ENCODE measurements at places on chromosomes 16 and 17.
A peak's percentile ranks its signal among the peaks of the same experiment; 100 is the strongest.

- DNase-seq: no peak
Observed at GRCh38 chr16:404971-405486, 3.3 kb downstream of the DECR2 start.

DNA sequence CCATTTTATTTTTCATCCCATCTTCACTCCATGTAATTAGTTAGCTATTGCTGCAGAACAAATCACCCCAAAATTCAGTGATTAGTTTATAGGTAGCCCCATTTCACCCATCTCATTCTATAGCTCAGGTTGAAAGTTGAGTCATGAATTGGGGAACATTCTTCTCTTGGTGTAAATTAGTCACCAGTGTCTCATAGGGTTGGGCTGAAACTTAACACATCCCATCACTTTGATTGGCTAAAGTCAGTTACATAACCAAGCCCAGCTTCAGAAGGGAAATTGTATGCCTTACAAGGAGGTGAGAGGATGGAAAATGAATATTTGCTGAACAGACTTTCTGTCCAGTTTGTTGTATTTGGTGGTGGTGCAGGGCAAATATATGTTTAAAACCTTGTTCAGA lies 477.5 kb downstream of the WWOX start:
- peak; percentile 6 for DNase-seq

GRCh38 chr17:4387137-4387536 lies 20.7 kb upstream of the UBE2G1 start:
- no peak for DNase-seq

DNA sequence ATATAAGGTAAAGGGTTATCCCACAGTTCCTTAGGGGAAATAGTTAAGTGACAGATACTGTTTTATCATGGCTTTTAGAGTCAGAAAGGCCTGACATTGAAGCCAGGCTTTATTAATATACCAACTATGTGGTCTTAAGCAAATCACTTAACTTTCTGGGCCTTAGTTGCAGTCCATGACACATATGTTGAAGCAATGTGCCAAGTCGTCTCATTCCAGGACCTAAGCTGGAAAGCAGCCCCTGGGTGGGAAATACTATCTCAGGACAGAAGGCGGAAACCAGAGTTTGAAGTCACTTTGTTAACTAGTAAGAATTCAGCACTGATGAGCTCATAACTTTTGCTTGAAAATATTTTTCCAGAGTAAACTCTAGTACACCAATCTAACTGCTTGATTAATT lies 80.0 kb downstream of the USP32 start:
- peak; percentile 9 for DNase-seq

GRCh38 chr17:38540514-38541045 lies 65.2 kb downstream of the SRCIN1 start:
- DNase-seq: no peak

GRCh38 chr17:9576521-9577372 lies at the start of gene CFAP52:
Gene CFAP52, plus strand, starts transcription at chr17:9576642. Its CDS starts 54 bp downstream, at chr17:9576696.
- peak; percentile 59 for DNase-seq

DNA sequence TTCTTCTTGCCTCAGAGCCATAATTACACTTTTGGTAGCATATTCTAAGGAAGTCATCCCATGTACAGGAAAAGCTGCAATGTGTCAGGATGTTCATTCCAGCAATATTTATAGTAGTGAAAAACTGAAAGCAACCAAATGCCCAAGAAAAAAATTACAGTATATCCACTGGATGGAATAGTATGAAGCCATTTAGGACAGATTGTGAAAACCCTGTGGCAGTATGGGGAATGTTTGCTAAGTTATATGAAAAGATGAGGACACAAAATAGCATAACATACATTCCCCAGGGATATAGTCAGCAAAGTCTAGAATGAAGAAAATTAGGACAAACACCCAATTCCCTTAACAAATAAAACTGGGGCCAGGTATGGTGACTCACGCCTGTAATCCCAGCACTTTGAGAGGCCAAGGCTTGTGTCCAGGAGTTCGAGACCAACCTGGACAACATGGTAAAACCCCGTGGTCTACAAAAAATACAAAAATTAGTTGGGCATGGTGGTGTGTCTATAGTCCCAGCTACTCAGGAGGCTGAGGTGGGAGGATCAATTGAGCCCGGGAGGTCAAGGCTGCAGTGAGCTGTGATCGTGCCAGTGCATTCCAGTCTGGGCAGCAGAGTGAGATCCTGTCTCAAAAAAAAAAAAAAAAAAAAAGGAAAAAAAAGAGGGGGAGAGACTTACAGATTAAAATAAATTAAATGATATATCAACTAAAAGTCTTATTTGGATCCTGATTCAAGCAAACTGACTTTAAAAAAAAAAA lies 2.3 kb downstream of the LRRC3C start:
- no peak for DNase-seq

DNA sequence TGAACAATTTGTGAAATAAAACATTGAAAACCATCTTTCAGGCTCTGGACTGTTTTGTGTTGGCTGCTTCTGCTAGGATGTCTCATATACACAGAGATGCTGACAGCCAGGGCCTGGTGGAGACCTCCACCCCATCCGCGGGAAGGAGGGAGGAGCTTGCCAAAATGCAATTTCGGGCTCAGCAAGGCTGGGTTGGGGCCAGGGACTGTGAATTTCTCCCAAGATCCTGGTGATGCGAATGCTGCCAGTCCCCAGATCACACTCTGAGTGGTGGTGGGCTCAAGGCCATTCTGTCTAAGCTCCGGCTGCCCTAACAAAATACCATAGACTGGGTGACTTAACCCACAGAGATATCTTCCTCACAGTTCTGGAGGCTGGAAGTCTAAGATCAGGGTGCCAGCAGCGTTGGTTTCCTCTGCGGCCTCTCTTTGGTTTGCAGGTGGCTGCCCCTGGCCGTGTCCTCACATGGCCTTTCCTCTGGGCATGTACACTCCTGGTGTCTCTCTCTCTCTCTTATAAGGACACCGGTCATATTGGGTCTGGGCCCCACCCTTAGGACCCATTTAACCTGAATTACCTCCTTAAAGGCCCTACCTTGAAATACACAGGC lies 89.8 kb downstream of the CRISPLD2 start:
- DNase-seq: no peak

- DNase-seq: no peak
Observed at GRCh38 chr16:82396509-82396908, 226.5 kb upstream of the MPHOSPH6 start.

- DNase-seq: peak; percentile 83
Observed at GRCh38 chr17:17511881-17512858, 16.0 kb upstream of the RASD1 start.

DNA sequence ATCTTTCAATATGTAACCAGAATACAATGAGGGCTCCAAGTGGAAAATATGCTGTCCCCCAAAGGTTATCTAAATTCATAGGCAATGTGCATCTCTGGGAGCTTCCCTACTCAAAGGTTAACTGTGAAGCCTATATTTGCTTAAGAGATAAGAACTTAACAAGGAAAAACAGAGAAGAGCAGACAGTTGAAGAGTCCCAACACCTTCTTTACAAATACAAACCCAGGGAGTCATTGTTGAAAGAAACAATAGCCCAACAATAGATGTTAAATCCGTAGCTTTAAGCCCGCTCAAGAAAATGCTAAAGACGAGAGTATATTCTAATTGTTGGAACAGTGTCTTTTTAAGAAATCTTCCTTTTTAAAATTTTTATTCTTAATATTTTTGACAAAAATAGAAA lies 87.8 kb downstream of the CDH8 start:
- DNase-seq: no peak

DNA sequence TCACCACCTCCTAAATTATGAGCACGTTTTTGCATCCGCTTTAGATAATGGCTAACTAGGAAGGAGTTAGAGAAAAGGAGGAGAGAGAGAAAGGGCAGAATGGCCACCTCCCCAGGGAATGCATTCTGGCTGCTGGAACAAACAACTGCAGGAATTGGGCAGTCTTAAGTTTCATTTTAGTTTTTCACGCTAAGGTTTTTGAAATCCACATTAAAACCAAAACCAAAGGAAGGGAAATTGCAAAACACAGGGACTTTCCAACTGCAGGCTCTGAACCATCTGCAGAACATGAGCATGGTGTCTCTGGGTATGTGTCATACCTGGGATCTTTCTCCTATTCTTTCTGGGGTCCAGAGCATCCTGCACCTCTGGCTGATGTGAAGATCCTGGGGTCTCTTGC lies 12.1 kb upstream of the CCL8 start:
- DNase-seq: peak; percentile 53

GRCh38 chr17:901964-902363 lies 77.6 kb downstream of the NXN start:
- no peak for DNase-seq

DNA sequence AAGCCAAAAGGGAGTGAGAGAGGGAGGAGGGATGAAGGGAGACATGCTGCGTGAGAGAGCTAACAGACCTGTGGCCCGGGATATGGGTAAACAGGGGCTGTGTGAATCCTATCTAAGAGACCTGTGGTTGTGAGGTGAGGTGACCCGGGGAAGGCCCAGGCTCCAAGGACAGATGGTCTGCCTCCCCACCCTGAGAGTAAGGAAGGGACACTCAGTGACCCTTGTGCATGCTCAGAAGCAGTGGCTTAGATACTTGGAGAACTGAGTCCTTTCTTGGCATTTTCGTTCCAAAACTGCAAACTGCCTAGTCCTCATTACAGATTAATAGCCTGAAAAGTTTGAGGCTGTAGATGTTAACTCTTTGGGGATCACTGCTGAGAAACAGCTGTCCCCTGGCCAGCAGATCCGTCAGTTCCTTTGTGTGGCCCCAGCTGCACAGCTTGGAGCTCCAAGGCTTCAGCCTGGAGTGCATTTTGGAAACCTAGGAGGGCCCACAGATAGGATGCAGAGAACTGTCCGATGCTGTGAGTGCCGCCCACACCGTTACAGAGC lies 121.6 kb downstream of the SMG6 start:
- no peak for DNase-seq

GRCh38 chr17:11023639-11024479 lies 186.0 kb upstream of the PIRT start:
- DNase-seq: no peak

DNA sequence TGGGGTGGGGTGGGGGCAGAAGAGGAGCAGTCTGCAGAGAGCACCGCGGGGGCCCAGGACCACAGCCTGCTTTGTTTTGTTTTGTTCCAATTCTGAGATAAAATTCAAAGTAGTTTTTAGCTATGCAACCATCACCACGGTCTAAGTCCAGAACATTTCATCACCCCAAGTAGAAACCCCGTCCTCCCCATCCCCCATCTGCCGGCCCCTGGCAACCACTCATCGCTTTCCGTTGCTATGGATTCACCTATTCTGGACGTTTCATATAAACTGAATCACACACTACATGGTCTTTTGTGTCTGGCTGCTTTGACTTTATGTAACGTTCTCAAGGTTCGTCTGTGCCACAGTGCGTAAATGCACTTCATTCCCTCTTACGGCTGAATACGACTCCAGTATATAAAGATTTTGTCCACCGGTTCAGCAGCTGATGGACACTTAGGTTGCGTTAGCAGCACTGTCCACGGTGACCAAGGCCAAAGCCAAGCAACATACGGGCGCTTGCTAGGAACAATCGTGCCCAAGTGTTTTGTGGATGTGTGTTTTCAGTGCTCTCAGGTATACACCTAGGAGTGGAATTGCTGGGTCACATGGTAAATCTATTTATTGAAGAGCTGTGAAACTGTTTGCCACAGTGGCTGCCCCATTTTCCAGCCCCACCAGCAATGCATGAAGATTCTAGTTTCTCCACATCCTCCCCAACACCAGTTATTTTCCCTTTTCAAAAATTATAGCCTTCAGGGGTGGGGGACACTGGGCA lies 27.7 kb upstream of the RASD1 start:
- DNase-seq: no peak

- no peak for DNase-seq
Observed at GRCh38 chr16:65884018-65884417, 482.5 kb upstream of the CDH5 start.

DNA sequence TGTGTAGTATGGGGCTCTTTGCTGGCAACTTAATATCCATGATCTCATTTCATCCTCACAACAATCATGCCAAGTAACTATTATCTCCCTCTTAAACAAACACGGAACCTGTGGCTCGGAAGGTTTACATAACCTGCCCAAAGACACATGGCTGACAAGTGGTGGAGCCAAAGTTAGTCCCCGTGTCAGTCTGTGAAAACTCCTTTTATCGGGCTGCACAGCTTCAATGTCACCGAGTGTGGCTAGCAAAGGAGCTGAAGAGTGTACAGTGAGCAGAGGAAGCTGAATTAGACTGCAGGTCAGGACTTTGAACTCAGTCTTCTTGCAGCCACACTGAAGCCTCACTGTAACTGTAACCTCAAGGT lies 80.3 kb downstream of the PARN start:
- DNase-seq: no peak

GRCh38 chr17:17845046-17845775 lies 8.4 kb upstream of the SREBF1 start:
- DNase-seq: no peak

DNA sequence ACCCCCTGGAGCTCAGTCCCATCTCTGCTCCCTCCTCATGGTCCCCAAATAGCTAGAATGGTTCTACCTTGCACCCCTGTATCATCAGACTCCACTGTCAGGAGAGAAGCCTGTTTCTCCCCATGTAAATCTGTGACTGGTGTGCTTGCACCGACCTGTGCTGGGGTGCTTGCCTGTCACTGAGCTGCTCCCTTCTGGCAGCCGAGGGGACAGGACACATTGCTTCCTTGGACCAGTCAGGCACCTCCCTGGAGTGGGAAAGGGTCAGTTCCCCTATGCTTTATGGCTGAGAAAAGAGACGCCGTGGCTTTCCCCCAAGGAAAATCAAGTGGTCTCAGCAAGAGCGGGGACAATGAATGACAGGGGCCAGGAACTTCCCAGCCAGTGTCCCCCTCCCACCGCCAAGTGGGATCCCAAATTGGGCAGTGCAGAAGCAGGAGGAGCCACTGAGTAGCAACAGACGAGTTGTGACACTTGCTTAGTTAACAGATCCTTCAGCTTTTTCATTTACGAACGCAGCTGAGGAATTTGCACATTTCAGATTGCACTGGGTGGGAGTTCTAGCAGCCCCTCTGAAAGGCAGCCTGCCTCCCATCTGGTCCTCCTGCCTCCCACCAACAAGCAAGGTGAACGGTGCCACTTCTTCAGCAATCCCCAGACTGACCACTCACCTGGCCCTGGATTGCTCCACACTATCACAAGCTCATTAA lies 156.4 kb downstream of the KATNIP start:
- DNase-seq: no peak

- DNase-seq: no peak
Observed at GRCh38 chr17:47763913-47764582, 31.0 kb downstream of the TBX21 start.

DNA sequence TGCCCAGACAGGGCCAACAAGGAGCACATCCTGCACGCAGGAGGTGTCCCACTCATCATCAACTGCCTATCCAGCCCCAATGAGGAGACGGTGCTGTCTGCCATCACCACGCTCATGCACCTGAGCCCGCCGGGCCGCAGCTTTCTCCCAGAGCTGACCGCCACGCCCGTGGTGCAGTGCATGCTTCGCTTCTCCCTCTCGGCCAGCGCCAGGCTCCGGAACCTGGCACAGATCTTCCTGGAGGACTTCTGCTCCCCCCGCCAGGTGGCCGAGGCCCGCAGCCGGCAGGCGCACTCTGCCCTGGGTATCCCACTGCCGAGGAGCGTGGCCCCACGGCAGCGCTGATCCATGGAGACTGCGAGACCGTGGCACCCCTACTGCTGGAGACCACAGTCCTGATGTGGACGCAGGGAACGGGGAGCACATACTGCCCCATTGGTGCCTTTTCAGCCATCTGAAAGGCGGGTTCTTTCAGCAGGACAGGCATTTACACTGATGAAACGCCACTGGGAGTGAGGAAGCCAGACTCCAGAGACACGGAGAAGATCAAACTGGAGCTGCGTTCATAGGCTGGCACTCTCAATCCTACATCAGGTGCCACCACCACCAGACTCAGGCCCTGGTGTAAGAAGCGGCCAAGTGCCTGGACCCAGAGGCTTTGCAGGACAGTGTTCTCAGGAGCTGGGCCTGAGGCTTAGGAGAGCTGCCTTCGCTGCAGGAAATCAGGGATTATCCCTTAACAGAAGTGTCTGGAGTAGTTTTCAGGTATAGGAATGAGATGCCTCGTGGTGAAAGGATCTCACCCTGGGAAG lies 2.6 kb downstream of the NT5C start:
- no peak for DNase-seq

Measured in stromal cell of bone marrow (primary cell).